ENCODE measurements at places on chromosomes 11 and 22.

DNA sequence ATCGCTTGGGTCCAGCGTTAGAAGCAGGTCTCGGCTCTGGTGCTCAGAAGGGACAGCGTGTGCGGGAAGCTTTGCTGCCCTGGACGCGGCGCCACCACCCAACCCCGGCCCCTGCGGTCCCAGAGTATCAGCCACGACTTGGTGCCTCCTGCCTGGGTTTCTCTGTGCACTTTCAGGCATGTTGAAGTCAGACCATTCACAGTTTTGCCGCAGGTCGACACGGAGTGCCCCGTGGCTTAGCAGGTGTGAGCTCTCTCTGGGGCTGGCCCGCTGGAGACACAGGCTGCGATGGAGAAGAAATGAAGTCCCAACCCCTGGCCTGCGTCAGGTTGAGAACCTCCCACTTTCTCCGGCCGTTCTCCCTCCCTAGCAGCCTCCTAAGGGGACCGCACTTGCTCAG lies 494.5 kb downstream of the BRD1 start:
- DNase-seq: no peak

DNA sequence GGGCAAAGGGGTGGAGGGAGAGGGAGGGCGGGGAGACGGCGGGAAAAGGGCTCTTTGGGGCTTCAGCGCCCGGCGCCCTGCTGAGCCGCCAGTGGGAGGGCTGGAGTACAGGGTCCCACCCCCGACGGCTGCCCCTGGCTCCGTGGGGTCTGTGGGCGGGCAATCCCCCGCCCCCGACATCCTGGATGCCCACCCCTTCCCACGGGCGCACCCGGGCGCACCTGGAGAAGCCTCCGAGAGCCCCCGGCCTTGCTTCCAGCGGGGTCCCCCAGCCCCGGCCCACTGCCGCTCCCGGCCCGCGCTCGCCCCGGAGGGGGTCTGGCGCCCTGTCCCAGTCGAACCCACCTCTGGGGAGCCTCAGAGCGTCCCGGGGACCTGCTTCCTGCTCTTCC lies 394 bp downstream of the CHRM4 start:
- no peak for DNase-seq

- no peak for DNase-seq
Measured at GRCh38 chr22:31680861-31681341, 18.9 kb upstream of the PISD start.

- DNase-seq: peak; percentile 85
Measured at GRCh38 chr11:134592391-134592990, 180.4 kb upstream of the B3GAT1 start.

DNA sequence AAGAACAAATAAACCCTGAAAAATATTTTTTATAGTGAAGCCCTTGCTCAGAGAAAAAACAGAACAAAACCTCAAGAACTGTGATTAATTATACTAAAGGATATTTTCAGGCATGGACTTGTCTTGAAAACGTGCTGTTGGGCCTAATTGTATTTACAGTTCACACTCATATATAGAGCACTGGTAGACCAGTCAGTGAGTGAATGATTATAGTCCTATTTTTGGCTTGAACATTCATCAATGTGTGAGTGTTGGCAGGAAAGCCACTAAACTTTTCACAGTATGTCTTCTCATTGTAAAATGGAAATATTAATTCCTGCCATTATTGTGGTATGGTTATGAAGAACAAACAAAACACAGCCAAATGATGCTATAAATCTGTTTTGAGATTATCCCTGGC lies 462.8 kb downstream of the KCNA4 start:
- DNase-seq: no peak

DNA sequence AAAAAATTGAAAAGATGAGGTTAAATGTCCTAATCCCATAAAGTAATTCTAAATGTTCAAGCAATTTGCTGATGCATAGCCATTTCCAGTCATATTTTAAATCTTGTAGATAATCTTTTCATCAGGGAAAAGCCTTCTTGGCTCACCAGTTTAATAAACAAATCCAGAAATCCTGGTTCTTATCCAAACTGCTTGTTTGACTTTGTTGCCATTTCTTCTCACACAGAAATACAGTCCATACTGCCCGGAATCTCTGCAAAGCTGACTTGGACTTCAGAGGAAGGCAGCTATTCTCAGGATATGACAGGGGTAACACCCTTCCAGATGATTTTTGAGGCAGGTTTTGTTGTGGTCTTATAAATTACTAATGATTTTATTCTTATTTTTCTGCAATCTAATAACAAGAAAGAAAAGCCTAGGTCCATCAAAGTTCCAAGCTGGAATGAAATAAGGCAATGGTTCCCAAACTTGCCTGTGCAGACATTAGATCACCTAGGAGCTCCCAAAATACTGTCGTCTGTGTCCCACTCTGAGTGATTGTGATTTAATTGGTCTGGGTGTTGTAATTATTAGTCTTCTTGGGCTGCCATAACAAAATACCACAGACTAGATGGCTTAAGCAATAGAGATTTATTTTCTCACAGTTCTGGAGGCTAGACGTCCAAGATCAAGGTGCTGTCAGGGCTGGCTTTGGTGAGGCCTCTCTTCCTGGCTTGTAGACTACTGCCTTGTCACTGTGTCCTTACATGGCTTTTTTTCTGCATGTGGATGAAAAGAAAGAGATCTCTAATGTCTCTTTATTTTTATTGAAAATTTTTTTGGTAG lies 55.1 kb upstream of the RCE1 start:
- no peak for DNase-seq

- no peak for DNase-seq
Measured at GRCh38 chr11:124835918-124836317, 29.3 kb upstream of the ROBO3 start.

DNA sequence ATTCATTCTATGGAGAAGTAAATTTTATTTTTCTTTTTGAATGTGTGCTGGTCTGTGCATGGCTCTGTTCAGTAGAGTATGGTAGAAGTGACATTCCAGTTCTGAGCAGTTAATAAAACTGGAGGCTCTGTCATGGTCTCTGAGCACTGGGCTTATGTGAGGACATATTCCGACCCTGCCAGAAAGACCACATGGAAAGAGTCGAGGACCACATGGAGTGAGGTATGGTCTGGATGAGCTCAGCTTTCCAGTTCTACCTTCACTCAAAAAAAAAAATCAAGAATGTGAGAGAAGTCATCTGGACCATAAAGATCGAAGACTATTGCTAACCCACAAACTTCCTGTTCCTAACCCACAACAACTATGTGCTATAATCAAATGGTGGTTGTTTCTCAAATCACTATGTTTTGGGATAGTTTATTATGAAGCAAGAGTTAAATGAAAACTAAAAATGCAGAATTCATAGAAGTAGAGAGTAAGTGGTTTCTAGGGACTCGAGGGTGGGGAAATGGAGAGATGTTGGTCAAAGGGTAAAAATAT lies 534.2 kb upstream of the ANO5 start:
- no peak for DNase-seq
